Epithelial cell of prostate (primary cell): ENCODE measurements at places on chromosomes 7 and 10.

GRCh38 chr7:3174515-3175284 lies 126.4 kb upstream of the SDK1 start:
- no peak for DNase-seq

- DNase-seq: no peak
These were observed 48.0 kb upstream of the INHBA start for GRCh38 chr7:41750661-41751540.

DNA sequence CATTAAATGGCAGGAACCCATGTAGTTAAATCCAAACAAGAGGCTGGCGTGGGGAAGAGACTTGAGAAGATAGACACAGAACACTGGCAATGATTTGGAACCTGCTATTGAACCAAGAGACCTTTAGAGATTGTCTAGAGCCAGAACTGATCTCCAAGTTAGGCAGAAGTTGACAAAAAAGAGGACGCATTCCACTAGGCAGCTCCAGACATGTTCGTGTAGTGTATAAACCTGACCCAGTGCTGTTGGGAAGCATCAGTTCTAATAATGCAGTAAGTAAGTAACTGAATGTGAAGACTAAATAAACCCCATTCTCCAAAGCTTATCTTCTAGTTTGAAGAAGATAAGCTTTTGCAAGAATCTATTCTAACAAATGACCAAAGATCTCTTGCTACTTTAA lies 50.8 kb downstream of the AP3M1 start:
- no peak for DNase-seq

- no peak for DNase-seq
These were observed 46.9 kb downstream of the UNC5B start for GRCh38 chr10:71259282-71259681.

DNA sequence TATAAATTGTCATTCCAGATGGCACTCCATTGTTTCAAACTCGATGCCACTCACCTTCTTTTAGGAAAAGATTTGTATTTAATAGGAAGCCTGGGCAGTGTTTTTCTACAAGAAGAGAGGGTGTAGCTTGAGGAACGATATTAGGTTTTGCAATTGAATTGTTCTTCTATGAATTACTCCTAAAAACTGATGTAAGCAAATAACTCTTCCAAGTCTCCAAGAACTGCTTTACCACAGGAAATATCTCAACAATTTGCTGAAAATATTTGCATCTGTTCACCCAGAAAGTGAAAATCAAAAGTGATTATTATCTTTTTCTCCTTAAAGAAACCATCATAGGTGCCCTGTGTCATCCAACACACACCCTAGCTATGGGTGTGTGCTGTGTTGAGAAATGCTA lies 261.3 kb upstream of the MEOX2 start:
- DNase-seq: no peak

DNA sequence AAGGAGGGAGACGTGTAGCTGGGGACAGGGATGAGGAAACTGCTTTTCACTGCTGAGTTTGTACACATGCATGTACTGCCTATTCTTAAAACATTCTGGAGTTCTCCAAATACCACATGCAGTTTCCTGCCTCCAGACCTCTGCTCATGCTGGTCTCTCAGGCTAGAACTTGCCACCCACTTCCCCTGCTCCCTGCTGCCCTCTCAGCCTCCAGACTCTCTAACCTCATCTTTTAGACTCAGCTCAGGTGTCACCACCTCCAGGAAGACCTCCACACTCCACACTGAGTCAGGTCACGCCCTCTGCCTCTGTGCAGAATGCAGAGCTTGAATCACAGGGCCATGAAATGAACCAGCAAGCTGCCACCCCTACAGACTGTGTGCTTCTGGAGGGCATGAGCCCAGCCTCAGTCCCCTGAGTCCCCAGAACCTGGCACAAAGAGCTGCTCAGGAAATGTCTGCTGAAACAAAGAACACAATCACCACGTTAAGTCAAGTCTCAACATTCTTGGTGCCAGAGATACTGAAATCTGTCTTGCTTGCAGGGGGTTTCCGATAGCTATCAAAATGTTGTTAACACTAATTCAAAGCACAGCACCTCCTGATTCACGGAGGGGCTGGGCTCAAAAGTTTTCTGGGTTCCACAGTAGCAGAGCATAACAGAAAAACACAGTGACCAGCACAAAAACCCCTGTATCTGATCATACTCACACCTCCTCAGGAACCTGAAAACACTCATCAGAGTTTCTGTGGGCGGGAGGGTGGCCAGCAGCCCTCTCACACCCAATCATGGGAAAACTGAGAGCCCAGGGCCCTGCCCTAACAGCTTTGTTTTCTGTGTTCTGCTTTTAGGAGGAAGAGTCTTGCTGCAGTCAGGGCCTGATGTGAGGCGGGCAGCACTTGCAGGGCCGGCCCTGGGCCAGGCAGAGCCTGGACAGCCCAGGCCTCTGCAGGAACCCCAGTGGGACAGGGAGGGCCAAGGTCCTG lies 21.1 kb downstream of the FAM53B start:
- DNase-seq: no peak

GRCh38 chr10:116430288-116430687 lies 2.6 kb downstream of the PNLIPRP3 start:
- no peak for DNase-seq

DNA sequence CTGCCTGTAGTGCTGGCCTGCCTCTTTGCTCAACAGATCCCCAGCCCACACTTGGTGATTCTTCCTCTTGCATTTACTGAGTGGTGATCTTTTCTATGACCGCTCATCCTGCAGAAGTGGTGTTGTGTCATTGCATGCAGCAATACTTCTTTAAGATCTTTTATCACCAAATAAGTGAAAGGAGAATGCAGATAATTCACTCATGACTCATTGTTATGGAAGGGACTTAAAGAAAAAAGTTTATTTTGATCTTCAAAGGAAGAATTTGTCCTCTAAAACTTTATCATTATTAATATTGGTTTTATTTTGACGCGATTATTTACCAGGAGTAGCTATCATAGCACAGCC lies 489.1 kb upstream of the CELF2 start:
- no peak for DNase-seq

DNA sequence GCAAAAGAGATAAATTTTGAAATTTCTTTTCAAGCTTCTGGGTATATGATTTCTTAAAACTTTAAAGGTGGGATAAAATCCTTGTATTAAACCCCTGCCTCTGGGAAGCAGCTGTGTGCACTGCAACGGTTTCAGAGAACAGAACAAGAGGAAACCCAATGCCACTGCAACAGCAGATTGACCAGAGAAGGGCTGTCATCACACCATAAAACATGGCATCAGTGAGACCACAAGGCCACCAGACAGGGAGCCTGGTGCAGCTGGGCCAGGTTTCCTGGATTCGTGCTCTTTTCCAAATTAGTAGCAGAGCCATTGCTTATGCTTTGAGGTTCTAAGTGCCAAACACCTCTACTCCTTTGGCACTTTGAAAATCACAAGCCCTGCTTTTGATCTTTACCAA lies 152.4 kb downstream of the PRPF18 start:
- DNase-seq: no peak

DNA sequence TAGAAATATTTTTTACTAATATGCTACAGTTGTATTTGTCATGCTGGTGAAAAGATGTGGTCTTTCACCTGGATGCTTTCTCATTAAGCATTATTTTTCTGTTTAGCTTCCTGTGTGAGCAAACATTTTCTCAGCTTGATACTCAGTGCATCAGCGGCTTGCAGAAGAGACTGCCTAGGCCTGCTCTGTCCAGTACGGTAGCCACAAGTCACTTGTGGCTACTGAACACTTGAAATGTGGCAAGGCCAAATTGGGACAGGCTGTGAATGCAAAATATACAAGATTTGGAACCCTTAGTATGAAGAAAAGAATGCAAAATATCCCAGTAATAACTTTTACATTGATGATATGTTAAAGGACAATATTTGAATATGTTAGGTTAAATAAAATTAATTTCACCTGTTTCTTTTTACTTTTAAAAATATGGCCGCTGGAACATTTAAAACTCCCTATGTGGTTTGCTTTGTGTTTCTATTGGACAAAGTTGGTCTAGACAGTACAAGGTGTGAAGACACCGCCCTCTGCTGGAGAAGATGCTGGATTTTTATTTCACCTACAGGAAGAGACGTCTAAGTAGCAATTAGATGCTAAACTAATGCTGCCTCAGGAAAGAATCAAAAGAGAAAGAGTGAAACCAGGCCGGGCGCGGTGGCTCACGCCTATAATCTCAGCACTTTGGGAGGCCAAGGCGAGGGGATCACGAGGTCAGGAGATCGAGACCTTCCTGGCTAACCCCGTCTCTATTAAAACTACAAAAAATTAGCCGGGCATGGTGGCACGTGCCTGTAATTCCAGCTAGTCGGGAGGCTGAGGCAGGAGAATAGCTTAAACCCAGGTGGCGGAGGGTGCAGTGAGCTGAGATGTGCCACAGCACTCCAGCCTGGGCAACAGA lies 5.3 kb downstream of the SRGN start:
- DNase-seq: peak; percentile 39

DNA sequence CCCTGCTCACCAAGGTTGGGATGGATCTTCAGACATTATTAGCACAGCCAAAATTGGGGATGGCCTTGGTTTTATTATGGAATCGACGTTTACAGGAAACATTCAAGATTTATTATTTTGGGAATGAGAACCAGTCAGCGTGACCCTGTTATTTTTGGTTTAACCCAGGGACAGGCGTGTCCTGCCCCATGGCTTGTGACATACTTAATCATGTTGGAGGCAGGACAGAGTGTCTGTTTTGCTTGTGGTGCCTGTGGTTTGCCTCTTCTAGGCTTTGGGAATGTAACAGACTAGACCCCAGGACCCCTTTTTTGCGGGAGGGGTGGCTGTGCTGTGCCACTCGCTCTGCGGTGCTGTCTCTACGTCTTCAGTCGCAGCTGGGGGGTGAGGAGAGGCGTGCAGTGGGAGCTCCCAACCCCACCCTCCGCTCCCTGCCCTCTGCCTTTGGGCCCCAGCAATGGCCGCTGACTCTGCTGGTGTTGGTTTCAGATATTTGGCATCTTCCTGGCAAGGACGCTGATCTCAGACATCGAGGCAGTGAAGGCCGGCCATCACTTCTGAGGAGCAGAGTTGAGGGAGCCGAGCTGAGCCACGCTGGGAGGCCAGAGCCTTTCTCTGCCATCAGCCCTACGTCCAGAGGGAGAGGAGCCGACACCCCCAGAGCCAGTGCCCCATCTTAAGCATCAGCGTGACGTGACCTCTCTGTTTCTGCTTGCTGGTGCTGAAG lies 20.1 kb upstream of the SH2D4B start:
- no peak for DNase-seq

DNA sequence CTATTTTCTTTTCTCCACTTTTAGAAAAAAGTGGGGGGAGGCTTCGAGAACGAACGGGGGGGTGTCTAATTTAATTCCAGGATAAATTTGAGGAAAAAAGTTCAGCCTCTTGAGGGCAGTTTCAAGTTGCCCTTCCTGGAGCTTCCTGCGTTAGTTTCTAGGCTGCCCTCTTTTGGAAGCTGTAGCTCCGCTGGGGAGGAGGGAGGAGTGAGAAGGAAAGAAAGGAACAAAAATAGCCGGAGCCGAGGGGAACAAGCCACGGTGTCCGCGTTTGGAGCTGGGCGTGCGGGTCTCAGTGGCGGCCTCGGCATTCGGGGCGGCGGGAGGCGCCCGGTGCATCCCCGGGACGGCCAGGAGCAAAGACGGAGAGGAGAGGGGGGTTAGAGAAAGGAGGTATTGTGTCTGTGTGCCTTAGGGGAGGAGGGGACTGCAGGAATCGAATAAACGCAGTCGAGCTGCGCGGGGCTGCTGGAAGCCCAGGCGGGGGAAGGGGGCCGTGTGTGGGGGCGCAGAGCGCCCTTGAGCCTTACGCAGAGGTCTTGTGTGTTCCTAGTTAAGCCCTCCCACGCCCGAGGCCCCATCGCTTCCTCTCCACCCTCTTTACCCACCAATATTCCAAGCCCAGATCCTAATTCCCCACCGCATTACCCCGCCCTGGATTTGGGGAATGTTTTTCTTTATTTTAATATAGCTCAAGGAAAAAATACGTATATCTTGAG lies 2.0 kb upstream of the TNRC18 start:
- DNase-seq: no peak

DNA sequence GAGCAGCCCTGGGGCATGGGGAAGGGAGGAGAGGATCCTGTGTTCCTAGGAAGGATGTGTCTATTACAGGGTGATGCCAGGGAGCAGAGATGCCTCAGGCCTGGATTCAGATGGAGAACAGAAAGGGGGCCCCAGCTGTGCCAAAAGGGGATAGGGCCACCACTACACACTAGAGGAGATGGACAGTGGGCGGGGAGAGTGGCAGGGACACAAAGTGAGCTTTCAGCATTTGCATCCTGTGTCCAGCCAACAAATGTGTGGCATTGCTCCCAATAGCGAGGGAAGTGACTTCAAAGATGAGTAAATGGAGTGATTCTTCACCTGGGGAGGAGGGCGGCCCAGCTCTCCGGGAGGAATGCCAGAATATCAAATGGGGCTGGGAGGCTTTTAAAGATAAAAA lies 64.9 kb upstream of the WAPL start:
- DNase-seq: no peak

GRCh38 chr7:55534916-55535590 lies 37.2 kb downstream of the VOPP1 start:
- no peak for DNase-seq

DNA sequence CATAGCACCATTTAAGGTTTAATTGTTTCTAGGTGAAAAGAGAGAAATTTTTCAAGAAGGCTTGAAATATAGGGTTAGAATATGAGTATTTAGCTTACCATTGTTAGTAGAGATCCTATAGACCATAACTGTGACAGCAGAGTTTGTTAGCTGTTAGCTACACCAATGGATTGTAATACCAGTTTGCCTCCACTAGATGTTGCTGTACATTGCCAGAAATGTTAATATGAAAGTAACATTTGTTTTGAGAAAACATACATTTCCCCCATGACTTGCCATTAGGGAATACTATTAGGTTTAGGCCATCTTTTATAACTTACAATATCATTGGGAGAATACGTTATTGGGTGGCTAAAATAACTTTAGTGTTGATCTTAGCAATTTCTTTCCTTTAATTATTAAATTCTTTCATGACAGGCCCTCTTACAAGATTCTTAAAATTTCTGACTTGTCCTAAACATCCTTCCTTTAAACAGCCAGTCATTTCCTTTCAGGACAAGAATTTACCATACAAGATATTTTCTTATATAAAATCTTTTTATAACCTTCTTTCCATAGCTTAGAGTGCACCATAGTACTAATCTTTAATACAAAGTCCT lies 39.5 kb downstream of the ZNF117 start:
- DNase-seq: no peak

- DNase-seq: no peak
These were observed 74.1 kb downstream of the SLIT1 start for GRCh38 chr10:97111615-97112014.

DNA sequence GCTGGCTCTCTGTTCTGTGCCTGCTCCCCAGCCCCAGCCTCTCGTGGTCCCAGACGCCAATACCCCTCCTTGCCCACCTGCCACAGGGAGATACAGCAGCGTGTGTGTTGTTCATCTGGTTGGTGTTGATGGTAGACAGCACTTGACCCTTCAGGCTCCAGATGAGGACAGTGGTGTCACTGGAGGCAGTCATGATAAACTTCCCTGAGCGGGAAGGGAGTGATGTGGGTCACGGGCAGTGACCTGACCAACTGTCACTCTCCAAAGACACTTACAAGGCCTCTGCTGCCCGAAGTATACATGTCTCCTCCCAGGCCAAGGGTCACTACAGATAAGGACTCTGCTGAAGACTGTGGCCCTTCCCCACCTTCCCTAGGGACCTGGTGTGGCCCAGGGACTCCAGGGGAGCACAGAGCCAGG lies 5.6 kb downstream of the TBL2 start:
- no peak for DNase-seq

GRCh38 chr7:22317632-22318031 lies 39.3 kb downstream of the RAPGEF5 start:
- no peak for DNase-seq
